ENCODE measurements at places on chromosomes 3 and 15.

DNA sequence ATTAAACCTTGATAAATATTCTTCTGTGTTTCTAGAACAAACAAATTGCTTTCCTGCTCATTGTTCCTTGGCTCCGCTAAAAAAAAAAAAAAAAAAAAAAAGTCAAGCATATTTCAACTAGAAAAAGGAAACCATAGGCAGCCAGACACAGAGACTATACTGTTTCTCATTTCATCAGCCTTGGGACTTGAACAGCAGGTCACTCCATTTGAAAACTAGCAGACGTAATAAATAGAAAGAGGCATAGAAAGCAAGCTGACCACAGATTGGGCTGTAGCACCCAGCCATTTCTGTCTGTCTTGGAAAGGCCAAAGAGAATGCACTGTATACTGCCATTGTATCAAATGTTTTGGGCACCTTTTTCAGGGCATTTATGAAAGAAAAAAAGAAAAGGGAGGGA, 697.1 kb downstream of the NLGN1 start:
- DNase-seq: no peak

DNA sequence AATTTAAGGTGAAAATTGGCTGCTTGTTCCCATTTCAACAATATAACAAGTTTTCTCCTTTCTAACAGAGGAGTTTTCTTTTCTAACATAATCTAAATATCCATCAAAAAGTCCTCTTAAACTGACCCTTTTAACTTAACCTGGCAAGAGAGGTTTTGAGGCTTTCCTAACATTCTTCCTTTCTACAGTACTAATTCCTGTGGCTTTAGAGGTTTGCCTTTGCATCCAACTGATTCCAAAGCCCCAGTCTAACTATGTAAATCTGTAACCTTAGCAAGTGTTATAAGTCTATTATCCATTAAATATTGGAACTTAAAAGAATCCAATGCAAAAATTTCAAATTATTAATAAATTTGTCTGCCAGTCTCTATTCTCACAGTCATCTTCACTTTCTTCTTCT, 134.1 kb downstream of the ISL2 start:
- peak; percentile 38 for DNase-seq

DNA sequence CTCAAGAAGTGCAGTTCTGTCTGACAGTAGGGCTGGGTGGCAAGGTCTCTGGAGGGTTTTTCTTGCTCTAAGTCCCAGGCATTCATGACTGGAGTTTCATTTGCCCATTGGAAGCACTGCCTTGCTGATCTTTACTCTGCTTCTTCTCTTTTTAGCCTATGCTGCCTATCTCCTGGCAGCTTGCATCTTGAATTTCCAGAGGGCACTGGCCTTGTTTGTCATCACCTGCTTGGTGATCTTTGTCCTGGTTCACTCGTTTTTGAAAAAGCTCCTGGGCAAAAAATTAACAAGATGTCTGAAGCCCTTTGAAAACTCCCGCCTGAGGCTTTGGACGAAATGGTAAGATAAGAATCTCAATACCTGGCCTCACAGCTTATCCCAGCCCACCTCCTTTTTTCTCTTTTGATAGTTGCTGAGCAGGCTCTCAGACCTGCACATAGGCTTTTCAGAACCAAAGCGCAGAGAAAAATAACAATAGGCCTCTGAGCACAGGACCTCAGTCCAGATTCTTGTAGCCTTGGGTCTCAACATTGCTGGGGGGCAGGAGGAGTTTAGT, 10.9 kb downstream of the SLC28A2 start:
- DNase-seq: no peak

DNA sequence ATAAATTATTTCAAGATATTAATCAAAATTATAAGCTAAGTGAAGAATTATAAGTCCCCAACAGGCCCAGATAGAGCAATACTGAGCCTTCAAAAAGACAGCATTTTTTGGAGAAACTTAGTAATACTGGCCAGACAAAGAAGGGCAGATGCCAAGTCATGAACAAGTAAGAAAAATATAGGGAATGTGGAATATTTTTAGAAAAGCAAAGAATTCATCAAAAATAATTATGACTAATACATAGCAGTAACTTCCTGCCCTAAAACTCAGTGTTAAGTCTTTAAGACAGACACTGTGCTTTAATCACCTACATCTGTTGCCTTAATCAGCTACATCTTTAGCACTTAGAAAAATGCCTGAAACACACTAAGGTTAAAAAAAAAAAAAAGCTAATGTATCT, 31.2 kb downstream of the DPH6 start:
- peak; percentile 85 for DNase-seq

- no peak for DNase-seq
These were observed 336.0 kb upstream of the ONECUT1 start for GRCh38 chr15:53126144-53126543.

- DNase-seq: no peak
These were observed 7.3 kb upstream of the MAPK6 start for GRCh38 chr15:52011711-52012144.

DNA sequence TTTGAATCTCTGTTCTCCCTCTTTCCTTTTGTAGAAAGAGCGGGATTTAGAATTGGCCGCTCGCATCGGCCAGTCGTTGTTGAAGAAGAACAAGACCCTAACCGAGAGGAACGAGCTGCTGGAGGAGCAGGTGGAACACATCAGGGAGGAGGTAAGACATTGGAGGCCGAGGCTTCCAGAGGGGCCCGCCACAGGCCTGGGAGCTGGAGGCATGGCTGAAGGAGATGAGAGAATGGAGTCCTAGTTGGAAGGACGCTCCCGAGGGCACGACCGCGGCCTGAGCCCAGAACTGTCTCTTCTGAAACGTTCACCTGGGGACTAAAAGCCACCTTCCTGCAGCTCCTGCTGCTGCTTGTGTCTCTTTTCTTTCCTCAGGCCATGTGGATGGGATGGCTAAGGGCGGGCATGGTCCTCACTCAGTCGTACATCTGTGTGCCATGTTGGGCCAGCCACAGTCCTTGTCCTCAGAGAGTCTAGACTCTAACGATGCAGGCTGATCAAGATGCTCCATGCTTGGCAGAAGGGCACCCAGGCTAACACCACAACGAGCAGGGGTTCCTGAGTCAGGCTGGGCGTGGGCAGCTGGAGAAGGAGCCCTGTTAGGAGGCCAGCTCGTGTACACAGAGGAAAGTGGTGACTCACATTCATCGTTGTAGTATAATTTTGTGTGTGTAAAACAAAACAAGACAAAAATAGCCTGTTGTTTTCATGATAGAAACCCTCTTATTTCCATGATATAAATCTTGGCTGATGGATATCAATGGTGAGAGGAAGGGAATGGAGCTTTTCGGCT, 81.1 kb downstream of the CCK start:
- DNase-seq: no peak

GRCh38 chr3:125628212-125628611, 32.9 kb upstream of the OSBPL11 start:
- DNase-seq: no peak

DNA sequence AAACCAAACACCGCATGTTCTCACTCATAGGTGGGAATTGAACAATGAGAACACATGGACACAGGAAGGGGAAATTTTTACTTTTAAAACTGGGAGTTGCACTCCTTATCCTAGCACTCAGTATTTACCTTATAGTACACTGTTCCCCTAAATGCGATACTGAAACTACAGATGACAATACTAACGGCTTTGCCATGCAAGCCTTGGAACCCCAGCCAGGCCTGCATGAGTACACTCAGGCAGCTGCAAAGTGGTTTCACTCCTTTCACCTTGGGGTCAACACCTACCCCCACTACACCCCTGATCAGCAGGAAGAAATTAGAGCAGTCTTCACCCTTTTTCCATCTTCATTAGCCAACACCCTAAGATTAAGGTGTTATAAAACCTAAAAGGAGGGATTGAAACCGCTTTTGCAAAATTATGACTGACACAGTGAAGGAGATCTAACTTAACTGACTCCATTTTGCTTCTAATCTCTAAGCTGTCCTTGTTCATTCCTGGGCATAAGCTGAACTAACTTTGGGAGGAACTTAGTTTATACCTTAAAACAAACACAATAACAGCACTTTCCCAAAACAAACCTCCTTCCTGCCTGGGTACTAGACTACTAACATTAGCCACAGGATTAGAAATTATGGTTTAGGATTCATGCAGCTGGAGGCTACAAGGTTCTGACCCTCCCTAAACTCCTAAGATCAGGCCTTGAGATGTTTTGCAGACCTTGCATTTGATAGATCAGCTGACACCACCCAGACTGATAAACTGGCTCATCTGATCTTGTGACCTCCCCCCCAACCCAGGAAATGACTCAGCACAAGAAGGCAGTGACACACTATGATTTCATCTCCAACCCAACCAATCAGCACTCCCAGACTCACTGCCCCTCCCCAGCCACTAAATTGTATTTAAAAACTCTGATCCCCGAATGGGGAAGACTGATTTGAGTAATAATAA, 452.1 kb upstream of the PPP2R3A start:
- DNase-seq: peak; percentile 60

DNA sequence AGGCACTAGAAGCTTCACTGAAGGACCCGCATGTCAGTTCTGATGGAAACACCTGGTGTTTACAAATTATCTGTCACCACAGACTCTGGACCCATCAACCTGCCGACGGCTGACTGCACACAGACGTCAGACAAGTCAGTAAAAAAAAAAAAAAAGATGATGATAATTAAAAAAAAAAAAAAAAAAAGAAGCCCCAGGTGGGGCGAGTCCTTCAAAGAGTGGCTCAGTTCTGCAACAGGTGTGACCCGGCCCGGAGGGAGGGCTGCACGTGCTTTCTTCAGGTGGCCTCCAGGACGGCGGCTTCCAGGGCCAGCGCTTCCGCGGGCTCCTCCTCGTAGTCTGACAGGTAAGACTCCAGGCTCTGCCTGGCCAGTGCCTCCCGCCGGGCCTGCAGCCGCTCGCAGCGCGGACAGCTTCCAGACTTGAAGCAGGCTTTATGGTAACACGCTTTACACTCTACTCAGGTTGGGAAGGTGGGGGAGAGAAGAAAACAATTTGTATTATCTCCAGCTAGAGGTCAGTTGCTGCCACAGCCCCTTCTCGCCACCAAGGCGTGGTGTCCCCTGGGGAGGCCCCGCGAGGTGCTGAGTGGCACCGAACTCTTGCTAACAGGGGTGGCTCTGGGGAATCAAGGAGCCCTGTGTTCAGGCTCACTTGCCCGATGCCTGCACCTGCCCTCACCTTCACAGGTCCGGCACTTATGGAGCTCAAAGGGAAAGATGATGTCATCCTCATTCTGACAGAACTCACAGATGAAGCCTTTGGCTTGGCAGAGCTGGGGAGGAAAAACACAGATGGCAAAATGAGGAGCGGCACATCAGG, 61.8 kb downstream of the RUBCN start:
- no peak for DNase-seq

DNA sequence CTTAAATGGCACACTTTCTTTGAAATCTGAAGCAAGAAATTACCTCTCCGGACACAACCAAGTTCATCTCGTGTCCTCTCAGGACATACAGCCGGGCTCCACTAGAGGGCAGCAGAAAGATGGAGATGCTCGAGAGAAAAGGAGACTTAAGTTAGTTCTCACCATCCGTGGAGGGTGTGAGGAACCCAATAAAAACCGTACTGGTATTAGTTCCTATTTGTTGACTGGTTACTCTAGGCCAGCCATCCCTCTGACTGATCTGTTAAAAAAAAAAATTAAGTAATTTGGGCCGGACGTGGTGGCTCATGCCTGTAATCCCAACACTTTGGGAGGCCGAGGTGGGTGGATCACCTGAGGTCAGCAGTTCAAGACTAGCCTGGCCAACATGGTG, 7.9 kb upstream of the CYP11A1 start:
- DNase-seq: peak; percentile 80

GRCh38 chr3:5194341-5194740, 6.8 kb downstream of the EDEM1 start:
- DNase-seq: no peak

GRCh38 chr3:157444797-157445184, 8.1 kb downstream of the PTX3 start:
- no peak for DNase-seq

- DNase-seq: peak; percentile 66
These were observed 179.9 kb upstream of the C2CD4B start for GRCh38 chr15:62344806-62345539.

- DNase-seq: peak; percentile 40
These were observed 38.7 kb upstream of the ROBO2 start for GRCh38 chr3:77001062-77001701.
